ENCODE measurements at places on chromosomes 7 and 10.

- no peak for DNase-seq
These were observed 24.3 kb downstream of the CAPZA2 start for GRCh38 chr7:116886543-116887156.

DNA sequence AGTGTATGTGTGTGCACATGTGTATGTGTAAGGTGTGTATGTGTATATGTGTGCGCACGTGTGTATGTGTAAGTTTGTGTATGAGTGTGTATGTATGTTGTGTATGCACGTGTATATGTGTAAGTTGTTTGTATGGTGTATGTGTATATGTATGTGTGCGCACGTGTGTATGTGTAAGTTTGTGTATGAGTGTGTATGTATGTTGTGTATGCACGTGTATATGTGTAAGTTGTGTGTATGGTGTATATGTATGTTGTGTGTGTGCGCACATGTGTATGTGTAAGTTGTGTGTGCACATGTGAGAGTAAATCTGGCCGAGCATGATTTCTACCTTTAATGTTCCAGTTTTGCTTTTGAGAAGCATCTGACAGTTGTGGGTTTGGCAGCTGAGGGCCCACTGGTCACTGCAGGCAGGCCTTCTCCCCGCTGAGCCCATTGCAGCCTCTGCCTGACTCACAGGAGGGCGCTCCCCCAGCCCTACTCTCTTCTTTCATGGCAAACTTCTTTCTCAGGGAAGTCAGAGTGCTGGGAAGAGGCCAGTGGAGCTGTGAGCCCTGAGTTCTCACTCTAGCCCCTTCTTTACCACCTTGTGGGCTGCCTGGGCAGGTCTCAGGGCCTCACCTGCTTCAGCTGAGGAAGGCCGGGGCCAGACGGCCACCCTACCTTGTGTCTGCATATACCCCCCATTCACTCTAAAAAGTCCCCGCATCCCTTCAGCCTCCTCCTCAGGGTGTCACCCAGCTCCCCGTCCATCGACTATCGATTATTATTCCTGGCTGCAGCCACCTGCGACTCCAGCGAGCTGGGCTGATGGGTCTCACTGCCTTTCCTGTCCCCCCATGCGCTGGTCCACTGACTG lies 11.2 kb downstream of the WDR86 start:
- no peak for DNase-seq

GRCh38 chr10:27611744-27612550 lies 107.8 kb downstream of the RAB18 start:
- no peak for DNase-seq

DNA sequence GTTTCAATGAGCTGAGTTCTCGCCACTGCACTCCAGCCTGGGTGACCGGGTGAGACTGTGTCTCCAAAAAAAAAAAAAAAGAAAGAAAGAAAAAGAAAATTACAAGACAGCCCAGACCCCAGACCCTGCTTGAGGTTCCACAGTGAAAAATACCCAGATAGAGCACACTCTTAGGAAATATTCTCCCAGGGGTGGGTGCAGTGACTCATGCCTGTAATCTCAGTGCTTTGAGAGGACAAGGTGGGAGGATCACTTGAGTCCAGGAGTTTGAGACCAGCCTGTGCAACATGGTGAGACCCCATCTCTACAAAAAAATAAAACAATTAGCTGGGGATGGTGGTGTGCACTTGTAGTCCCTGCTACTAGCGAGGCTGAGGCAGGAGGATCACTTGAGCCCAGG lies 41.1 kb upstream of the GTF2IRD1 start:
- no peak for DNase-seq

GRCh38 chr10:88389456-88389855 lies 193.7 kb downstream of the RNLS start:
- peak; percentile 20 for DNase-seq

- no peak for DNase-seq
These were observed 314.6 kb downstream of the FRMD4A start for GRCh38 chr10:14016011-14016536.

DNA sequence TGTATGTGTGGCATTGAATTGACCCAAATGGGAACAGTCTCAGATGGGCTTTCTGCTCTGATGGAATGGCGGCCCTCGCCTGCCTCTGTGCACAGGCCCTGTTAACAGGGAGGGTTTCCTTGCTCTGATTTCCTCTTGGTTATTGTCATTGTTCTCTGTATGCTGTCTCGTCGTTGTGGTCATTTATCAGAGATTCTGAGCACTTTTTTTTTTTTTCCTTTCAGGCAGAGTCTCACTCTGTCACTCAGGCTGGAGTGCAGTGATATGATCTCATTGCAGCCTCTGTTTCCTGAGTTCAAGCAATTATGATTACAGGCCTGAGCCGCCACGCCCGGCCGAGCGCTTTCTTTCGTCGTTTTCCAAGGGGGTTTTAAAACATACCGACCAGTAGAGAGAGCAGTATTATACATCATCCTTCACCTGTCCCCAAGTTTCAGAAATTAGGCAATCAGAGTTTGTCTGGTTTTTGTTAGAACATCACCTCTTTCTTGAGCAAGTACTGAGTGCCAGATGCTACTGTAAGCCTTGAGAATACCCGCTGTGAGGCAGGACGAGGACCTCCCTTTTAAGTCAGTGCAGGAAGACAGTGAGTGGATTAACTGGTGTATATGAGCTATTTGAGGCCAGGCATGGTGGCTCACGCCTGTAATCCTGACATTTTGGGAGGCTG lies 6.5 kb downstream of the CHST12 start:
- DNase-seq: no peak

GRCh38 chr7:93813514-93813913 lies 77.0 kb downstream of the TFPI2 start:
- DNase-seq: no peak

- DNase-seq: no peak
These were observed 246.2 kb downstream of the CCDC7 start for GRCh38 chr10:32692174-32692573.

DNA sequence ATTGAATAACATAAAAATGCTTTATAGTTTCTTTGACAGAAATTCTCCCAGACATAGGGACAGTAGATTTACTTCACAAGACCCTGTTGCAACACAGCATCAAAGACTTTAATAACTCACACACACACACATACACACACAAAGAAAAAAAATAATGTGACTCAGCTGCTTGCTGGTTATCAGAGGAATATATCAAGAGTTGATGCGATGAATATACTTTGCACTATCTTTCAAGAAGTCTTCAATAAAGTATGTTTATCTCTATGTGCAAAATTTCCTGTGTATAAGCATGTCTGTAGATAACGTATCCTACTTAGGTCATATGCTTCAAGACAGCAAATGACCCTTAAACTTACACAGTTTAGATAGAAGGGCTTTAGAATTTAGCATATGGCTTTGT lies 243.1 kb downstream of the ARL4A start:
- DNase-seq: no peak

- DNase-seq: no peak
These were observed 37.7 kb upstream of the IKZF1 start for GRCh38 chr7:50266635-50267386.

DNA sequence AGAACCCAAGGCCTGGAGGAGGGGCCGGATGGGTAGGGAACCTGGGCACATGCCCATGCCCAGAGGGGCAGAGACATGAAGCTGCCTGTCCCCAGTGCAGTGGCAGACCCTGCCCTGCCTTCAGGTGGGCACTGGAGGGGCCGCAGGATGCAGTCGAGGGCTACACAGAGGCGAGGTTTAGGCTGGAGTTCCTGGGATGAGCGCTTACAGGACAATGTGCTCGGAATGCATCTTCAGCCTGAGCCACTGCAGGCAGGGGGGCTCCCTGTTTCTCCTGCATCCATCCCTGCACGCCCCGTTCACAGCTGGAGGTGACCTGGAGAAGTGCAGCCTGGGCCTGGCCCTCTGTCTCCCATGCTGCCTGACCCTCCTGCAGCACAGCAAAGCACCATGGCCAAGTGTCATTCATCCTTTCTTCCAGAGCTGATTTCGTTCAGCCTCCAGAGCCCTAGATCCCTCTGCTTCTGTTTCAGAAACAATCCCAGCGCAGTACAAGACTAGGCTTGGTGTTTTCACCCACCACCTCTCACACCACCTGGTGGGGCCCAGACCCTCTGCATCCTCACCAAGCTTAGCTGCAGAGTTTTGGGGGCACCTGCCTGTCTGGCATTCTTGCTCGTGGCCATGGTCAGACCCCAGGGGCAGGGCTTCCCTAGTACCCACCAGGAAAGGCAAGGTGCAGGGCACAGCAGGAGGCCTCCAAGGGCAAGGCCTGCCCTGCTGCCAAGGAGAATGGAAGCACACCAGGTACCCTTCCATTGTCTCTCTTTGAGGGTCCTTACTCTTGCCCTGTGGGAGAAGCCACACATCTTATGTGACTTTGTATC lies 311.9 kb downstream of the TCERG1L start:
- no peak for DNase-seq

DNA sequence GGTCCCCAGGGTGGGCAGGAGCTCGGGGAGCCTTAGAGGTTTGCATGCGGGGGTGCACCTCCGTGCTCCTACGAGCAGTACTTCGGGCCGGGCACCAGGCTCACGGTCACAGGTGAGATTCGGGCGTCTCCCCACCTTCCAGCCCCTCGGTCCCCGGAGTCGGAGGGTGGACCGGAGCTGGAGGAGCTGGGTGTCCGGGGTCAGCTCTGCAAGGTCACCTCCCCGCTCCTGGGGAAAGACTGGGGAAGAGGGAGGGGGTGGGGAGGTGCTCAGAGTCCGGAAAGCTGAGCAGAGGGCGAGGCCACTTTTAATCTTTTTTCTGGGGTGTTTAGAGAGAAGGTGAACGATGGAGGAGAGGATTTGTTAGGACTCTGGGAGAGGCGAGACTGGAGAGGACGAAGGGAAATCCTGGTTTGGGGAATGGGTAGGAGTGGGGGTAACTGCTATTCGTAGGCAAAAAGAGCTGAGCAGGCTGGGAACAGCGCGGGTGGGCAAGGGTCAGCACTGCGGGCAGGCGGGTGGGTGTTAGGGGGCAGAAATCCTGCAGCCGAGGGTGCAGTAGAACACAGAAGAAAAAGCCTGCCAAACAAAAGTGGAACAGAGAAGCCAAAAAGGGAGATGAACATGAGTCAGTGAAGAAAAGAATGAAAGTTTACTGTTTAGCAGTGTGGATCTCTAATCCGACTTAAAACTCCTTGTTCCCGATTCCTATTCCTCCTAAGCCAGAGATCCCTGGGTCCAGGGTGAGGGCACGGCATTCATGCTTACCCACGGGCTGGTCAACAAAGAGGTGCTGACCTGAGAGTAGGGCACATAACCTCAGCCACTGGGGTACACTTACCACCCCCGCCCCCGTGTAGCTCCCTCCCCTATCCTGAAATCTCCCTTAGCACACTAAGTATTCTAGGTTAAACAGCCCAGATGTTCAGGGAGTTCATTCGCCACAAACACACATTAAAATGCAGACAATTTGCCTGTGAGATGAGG lies 26.9 kb downstream of the PRSS2 start:
- DNase-seq: no peak

GRCh38 chr7:134016223-134016941 lies 110.8 kb upstream of the LRGUK start:
- DNase-seq: peak; percentile 54

DNA sequence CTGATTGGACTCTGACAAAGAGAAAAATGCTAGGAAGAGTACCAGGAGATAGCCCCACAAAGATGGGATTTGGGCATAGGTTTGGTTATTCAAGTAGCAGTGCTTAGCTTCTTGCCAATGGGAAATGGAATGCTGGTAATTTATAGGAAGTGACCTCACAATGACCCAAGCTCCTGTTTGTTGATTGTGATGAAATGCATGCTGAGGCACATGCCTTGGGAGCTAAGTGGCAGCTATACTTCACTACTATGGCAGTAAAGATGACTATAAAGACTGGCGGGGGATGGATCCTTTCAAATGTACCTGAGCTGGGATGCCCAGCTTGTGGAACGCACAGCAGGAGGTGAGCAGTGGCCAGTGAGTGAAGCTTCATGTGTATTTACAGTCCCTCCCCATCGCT lies 153.8 kb downstream of the ZNF22 start:
- DNase-seq: no peak

DNA sequence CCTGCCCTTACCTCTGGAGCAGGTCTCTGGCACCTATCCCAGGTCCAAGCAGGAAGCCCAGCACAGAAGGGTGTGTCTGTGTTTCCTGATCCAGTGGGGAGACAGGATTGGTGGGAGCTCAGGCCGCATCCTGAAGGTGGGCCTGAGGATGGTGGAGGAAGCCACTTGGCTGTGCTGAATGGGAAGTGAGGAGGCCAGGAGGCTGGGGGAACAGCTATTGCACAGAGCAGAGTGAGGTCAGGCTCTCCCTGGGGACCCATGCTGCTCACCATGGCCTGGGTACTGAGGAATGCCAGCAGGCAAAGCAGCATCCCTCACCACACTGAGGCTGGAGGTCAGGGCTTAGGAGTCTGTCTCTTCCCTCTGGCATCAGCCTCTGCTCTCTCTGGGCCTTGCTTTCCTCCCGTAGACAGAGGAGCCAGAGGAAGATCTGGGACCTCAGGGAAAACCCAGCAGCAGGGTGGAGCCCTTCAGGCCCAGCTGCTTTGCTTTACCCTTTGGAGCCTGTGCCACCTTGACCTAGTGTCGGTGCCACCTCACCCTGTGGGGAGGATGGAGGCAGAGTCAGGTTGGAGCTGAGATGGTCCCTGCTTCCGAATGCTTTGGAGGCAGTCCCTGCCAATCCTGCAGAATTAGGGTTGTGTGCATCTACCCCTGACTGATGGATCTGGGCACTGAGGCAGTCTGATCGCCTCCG lies 39.0 kb downstream of the CDH23 start:
- DNase-seq: no peak

GRCh38 chr10:117594722-117595121 lies 52.2 kb downstream of the EMX2 start:
- no peak for DNase-seq

GRCh38 chr7:151896086-151896485 lies 19.2 kb upstream of the PRKAG2 start:
- no peak for DNase-seq

- DNase-seq: no peak
These were observed 333.2 kb upstream of the PODXL start for GRCh38 chr7:131889572-131890150.

- DNase-seq: no peak
These were observed 25.9 kb downstream of the TYW1 start for GRCh38 chr7:67022511-67022910.

GRCh38 chr10:6990891-6991290 lies 410.8 kb upstream of the PRKCQ start:
- no peak for DNase-seq

DNA sequence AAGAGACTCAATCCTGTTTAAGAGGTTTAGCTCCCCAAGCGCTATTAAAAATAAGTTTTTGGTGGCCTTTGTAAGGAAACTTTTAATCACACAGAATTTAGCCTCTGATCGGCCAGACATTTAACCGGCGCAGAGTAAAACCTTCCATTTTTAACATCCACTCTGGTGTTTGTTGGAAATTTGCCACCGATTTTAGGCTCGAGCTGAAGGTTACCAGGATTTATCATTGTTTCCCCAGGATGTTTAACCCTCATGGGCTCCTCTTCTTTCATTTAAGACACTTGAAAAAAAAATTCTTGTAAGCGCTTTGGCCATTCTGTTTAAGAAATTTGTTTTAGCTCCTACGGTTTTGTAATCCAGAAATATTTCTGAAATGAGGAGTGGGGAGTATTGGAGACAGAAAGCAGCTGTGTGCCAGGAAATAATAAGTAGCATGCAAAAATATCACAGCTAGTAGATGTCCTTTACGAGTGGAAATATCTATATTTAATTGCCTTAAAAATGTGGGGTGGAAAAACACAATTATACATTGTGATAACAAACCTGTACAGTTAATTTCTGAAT lies 3.4 kb downstream of the NEUROD6 start:
- no peak for DNase-seq

All from endothelial cell (in vitro differentiated cells).